Stomach (tissue), 19 donors: ENCODE measurements at places on chromosomes 3 and 15. TPM values are rescaled to one million over a fixed set of nuclear protein-coding genes. Genes with fewer than 3 reads are reported as not detected.

Gene LRRC57
- 31.2 TPM for total RNA-seq

DNA sequence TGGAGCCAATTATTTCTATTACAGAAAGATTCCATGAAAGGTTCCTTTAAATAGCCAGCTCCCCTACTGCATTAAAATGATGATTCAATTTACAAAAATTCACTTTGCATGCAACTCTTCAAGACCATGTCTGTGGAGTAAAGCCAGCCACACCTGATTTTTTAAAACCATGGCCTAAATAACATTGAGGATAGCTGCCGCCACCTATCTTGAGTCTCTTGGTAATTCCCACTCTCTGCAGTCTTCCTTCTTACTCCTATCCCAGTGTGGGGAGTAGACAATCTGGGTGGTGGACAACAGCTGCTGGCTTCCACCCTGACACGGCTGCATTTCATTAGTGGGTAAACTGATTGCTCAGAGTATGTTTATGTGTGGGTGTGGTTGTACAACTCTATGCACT is 10.7 kb downstream of the LRTM1 start:
- no peak for DNase-seq

DNA sequence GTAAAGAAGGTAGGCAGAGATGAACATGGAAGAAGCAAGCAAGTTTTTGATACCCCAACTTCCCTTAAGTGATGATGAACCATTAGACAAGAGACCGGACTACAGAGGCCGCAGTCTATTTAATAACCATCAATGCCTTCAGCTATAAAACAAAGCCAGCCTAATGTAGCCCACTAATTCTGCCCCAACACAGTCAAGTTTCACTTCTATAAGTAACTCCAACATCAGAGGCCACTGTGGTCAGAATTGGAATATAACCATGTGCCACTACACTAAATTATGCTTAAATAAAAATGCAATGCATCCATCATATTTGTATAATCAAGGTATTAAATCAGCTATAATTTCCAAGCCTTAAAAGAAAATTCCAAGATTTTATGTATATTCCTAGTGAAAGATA is 234.7 kb downstream of the FOXP1 start:
- no peak for DNase-seq

DNA sequence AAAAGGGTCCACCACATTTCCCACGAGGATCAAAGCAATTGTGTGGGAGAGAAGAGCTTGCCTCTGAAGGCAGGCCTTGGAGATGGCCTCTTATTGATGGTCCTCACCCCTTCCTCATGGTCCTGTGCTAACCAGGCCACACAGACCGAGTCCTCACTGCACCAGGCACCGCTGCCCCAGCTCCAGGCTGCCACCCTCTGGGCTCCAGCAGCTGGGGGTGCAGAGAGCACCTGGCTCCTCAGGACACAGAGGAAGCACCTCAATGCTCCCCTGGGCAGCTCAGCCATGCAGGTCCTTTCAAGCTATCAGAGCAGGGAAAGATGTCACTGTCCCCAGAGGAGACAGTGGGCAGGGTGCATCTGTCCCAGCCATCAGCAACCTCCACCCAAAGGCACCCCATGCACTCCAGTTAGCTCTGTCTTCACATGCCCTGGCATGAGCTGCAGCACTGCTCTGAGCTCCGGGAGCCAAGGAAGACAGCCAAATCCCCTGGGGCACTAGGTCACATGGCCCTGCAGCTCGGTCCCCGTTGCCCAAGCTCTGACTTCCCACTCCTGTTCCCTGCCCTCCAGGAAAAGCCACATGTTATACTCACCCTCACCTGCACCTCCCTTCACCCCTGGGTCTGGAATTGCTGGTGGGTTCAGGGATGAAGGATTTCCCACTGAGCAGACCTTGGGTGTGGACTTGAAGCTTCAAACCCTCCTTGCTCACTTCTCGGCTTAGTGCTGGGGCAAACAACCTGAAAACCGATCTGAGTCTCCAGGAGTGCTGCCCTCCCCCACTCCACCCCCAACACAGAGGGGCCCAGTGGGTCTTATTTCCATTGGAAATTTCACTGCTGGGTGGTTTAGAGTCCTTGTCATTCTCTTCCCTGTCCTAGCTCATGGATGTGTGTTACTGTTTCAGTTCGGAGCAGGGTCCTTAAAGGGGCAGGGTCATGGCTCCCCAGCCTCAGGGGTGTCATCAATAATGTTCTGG is 32.6 kb downstream of the ALS2CL start:
- peak; percentile 19 for DNase-seq
